H7 (cell line): ENCODE measurements at places on chromosomes 7 and 10.

DNA sequence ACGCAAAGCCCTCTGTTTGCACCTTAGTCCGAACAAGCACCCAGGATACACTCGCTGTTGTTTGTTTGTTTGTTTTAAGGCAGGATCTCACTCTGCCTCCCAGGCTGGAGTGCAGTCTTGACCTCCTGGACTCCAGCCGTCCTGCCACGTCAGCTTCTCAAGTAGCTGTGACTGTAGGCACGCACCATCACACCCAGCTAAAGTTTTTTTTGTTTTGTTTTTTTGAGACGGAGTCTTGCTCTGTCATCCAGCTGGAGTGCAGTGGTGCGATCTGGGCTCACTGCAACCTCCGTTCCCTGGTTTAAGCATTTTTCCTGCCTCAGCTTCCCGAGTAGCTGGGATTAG, 76.8 kb downstream of the CTBP2 start:
- no peak for DNase-seq

DNA sequence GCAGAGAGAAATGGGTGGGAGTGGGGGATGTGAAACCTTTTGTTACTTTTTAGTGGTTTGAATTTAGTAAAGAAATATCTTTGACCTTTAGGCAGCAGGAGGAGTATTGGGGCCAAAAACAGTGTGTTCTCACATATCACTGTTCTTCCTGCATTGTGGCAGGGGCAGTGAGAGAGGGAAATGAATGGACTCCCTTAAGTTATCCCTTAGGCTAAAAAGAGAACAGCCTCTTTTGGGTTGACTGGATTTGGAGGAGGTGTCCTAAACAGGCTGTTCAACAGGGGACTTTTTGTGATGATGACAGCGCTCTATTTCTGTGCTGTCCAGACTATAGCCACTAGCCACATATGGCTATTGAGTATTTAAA, 22.3 kb downstream of the ZNF775 start:
- DNase-seq: peak; percentile 36

DNA sequence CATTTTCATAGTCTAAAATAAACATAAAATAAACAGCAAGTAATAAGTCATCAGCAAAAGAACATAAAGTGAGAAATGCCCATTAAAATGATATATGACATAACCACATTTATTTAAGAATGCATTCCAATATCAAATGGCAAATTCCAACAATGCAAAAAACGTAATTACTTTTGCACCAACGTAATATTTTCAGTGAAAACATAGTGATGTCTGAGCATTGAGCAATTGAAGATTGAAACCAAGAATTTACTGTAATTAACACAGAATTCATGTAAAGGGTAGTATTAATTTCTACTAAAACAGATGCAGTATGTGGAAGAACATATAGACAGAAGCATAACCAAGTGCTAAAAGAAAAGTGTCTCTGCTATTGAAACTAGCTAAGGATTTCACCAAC, 123.0 kb upstream of the TNS3 start:
- DNase-seq: no peak

GRCh38 chr7:145884716-145885514, 231.7 kb upstream of the CNTNAP2 start:
- no peak for DNase-seq

GRCh38 chr7:125061776-125062397, 132.3 kb upstream of the POT1 start:
- DNase-seq: no peak

GRCh38 chr7:30815951-30816644, 44.9 kb downstream of the MINDY4 start:
- no peak for DNase-seq

DNA sequence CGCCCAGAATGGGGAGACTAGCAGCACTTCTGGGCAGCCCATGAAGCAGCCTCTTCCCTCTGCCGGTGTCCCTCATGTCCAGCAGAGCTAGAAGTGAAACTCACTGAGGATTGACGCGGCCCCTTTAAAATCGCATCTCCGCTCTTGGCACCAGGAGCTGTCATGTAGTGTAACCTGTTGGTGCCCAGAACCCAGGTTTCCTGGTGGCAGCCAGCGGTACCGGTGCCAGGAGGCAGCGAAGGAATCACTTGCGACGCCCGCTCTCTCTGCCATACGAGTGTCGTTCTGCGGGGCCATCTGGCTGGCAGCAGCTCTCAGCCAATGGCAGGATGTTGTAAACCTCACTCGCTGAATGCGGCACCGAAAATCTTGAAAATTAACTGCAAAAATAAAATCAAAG, 82.7 kb downstream of the CUX1 start:
- no peak for DNase-seq

GRCh38 chr10:46306516-46307184, 19.9 kb downstream of the ANTXRL start:
- DNase-seq: no peak

DNA sequence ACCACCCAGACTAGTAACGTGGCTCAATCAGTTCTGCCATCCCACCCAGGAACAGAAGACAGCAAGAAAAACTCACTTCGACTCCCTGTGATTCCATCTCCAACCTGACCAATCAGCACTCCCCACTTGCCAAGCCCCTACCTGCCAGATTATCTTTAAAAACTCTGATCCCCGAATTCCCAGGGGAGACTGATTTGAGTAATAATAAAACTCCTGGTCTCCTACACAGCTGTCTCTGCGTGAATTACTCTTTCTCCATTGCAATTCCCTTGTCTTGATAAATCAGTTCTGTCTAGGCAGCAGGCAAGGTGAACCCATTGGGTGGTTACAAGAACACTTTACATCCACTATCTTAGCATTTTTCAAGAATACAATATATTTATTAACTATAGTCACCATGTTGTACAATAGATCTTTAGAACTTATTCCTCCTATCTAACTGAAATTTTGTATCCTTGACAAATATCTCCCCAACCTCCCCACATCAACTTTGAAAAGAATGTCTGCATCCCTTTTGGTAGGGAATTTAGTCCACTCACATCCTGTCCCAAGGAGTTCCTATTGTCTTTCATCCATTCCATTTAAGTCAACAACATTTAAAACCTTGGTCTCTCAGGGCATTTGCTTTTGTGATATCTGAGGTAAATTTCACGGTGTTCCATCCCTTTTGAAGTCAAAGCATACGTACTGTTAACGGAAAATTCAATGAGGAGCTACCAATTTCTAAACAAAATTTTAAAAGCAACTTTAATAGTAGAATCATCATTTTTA, 163.7 kb downstream of the MACC1 start:
- DNase-seq: peak; percentile 57

- DNase-seq: no peak
These were observed 458.1 kb downstream of the RPS24 start for GRCh38 chr10:78491812-78492211.

DNA sequence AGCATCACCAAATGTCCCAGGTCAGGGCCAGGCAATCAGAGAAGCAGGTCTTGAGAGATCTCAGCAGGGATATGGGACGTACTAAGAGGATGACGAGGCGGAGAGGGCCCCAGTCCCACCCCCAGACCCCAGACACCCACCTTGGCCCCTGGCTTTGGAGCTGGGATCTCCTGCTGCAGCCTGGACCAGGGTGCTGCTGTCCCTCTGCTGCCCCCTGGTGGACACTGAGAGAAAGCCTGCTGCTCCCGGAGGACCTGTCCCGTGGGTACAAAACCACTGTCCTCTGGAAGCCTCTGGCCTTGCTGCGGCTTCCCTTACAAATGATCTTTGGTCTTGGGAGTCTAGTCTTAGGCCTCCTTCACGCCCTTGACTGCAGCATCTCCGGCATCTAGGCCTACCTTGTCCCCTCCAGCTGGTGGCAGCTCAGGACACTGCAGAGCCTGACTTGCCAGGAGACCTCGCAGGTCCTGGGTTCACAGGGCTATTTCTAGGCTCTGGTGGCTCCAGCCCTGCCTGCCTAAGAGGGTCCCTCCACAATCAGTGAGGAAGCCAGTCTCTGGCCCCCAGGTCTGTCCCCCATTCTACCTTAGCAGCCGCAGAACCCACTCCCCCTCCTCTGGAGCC, 97.1 kb downstream of the RGS10 start:
- peak; percentile 95 for DNase-seq

- no peak for DNase-seq
These were observed 32.6 kb upstream of the MXI1 start for GRCh38 chr10:110174816-110175215.

DNA sequence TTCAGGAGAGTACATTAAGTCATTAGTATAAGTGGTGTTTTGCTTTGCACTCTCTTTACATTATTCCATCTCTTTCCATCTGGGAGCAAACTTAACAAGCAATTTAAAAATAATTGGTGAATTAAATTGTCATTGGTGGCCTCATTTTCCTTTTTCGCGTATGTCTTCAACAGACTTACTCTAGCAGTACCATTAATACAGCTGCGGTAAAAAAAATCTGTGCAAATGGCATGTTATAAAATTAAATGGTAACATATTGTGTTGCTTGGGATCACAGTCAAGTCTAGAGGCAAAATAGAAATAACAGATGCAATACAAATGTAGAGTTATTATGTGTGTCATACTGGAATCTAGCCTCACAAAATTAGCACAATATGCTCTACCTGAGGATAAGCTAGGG, 322.4 kb downstream of the PCDH15 start:
- DNase-seq: no peak

GRCh38 chr7:106968160-106968559, 76.3 kb upstream of the PRKAR2B start:
- DNase-seq: peak; percentile 49

DNA sequence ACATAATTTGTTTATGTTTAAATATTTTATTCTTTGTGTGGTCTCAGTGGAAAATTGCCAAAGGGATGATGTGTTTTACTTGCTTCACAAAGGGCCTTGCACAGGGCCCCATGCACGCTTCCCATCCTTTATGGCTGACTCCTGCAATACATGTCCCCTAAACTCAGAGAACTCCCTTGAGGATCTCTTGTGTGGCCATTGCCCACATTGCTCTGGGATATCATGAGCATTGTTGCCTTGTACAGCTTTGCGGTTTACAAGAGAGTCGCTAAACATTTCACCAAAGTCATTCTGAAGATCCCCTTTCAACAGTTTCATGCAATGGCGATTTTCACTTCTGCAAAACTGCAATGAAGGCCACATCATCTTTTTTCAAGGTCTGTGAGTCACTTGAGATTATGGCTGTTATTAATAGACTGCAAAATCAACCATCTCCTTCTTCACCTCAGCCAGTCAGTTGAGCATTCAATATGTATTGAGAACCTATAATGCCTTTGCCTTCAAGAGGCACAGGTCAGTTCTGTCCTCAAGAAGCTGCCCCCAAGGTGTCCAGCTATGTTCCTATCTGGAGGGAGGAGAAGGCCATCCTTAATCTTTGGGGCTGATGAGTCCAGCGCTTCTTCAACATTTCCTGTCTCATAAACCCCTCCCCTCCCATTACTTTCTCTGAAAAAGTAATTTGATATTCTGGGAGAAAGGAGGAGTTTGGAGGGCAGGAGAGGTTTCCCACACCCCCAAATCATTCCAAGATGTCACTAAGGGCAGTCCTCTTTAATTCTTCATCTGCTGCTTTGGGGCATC, 108.1 kb downstream of the CCDC71L start:
- DNase-seq: no peak

GRCh38 chr10:88551246-88551645, 31.9 kb downstream of the RNLS start:
- no peak for DNase-seq

- no peak for DNase-seq
These were observed 1.0 kb downstream of the CYP51A1 start for GRCh38 chr7:92133133-92133736.

DNA sequence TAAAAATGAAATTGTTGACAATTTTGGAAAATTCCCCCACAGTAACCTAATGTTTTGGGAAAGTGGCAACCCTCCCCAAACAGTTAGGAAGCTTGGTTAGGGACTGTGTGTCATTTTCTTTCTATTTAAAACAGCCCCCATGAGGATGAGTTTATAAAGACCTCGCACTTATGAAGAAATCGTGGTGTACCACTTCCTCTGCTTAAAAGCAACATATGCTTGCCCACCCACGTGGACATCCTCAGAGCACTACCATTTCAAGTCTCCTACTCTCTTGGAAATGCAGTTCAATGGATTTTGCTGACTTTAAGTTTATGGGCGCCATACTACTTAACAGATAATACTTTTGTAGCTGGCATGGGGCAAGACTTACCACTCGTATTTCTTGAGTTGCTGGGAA, 223.8 kb downstream of the DYNC1I1 start:
- no peak for DNase-seq

DNA sequence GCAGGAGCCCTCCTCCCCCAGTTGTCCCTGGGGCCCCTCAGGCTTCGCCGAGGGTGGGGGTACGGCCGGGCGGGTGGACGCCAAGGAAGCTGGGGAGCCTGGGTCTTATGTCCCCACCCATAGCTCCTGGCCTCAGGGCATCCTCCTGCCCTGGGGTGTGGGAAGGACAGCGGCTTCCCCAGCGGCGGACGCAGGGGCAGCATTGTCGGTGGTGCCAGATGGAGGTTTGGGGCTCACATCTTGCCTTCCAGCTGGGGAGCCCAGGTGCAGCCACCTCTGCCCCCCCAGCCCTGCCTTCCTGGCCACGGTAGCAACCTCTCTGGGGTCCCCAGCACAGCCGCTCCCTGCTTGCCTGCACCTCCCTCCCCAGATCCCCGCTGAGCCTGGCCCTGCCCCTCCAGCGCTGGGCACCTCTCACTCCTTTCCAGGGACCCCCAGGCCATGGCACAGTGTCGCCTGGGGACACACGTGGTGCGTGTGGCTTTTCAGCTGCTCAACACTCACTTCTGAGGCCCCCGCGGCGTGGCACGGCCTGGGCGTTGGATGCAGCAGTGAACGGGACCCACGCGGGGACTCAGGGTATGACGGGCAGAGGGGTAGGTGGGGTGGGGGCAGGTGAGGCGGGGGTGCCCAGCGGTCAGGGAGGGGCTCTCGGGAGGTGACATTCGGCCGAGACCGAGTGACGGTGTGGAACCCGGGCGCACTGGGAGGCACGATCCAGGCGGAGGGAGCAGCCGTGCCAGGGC, 53.1 kb downstream of the UNCX start:
- DNase-seq: no peak

DNA sequence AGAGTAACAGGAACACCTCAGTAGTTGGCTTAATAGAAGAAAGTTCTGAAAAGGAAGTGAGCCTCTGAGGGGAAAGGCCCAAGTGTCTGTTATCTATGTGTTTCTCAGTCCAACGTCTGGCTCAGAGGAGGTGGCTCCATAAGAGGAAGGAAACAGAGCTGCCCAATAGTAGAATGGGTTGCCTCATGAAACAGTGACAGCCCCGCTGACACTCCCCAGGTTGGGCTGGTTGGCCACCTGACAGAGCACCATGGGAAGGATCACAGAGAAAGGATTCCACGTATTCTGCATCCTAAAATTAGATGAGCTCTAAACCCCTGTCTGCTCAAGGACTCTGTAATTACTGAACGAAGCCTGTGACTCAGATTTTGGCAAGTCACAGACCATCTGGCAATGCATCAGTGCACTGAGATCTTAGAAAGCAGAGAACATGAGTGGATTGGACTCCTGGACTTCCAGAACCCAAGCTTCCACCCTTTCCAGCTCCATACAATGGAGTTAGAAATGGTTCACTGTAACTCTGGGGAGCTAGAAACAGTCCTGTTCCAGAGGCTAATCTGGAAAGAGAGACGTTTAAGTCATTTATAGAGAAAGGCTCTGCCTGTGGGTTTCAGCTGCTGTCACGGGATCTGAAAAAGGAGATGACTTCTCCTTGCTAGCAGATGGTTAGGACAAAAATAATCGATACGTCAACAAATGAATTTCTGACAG, 2.9 kb downstream of the PKD2L1 start:
- DNase-seq: no peak

GRCh38 chr10:23204773-23205172, 12.7 kb downstream of the PTF1A start:
- DNase-seq: peak; percentile 65

GRCh38 chr10:127318396-127318795, 122.0 kb upstream of the INSYN2A start:
- DNase-seq: no peak

- DNase-seq: no peak
These were observed 774.8 kb upstream of the MBL2 start for GRCh38 chr10:53547364-53547763.

GRCh38 chr10:34216348-34216945, 598.6 kb downstream of the PARD3 start:
- no peak for DNase-seq
